Foreskin fibroblast (primary cell): ENCODE measurements at places on chromosomes 11 and 22.
A peak's percentile ranks its signal among the peaks of the same experiment; 100 is the strongest.

GRCh38 chr22:19974268-19974861 is 32.7 kb upstream of the TXNRD2 start:
- DNase-seq, result peak; percentile 52

DNA sequence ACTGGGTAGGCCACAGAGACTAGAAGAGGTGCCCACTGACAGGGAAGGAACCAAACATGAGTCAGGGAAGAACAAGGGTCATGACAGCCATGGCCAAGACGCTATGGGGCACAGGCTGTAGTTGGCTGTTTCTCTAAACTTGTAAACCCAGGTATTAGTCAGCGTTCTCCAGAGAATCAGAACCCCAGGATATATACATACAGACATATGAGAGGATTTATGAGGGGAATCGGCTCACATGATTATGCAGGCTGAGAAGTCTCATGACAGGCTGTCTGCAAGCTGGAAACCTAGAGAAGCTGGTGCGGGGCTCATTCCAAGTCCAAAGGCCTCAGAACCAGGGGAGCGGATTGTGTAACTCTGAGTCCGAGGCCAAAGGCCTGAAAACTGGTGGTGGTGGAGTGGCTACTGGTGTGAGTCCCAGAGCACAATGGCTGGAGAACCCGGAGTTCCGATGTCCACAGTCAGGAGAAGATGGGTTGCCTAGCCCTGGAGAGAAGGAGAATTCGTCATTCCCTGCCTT is 29.7 kb upstream of the CD81 start:
- DNase-seq, result no peak

GRCh38 chr11:94131718-94132115 is 3.1 kb downstream of the PANX1 start:
- DNase-seq, result peak; percentile 50

DNA sequence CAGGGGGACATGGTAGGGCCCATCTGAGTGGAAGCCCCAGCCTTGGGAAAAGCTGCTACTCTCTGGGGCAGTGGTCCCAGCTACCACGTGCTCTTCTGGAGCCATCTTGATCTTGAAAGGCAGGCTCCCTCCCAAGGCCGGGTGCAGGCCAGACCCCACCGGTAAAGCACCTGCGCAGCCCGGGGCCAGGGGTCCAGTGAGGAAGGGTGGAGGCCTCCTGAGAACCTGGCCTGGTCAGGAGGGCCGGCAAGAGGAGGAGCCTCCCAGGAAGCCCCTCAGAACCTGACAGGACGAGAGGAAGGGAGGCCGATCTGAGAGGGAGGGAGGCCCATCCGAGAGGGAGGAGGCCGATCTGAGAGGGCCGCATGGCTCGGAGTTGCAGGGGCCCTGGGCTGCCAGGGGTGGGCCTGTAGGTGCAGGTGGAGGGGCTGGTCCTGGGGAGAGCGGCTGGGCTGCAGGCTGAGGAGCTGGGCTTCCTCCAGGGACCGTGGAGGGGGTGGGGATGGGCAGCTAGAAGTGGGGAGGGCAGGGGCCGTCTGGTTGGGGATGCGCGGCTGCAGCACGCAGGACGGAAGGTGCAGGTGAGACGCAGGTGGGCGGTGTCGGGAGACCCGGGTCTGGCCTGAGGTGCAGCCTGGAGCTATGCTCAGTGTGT is 529 bp downstream of the GRAMD4 start:
- DNase-seq, result no peak

GRCh38 chr22:46478083-46478551 is 59.3 kb downstream of the CELSR1 start:
- no peak for DNase-seq

DNA sequence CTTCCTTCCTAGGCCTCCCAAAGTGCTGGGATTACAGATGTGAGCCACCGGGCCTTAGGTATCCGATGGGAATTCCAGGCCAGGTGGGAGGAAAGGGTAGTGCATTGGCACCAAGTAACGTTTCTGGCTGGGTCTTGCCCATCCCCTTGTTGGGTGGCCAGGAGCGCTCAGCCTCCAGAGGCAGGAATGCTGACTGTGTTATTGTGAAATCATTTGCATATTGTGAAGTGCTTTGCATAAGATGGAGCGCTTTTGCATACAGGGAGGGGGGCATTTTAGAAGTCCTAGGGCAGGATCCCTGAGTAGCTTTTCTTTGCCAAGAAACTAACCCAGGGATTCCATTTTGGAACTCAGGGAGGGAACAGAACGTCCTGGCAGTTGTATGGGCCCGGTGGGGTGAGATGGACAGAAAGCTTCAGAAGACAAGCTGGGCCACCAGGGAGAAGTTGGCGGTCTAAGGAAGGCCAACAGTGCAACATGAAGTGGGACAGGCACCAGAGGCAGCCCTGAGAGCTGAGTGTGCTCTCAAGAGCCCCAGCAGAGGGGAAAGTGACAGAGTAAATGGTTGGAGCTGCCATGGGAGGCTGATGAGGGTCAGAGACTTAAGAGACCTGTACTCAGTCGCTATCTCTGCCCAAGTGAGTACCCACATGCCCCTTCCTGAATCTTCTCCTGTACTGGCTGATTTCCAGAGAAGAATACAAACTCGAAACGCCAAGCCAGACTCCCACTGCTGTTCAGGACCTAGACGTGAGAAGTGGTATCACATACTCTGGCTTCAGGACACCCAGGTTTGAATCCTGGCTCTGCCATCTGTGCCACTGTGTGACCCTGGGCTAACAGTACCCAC is 1.3 kb upstream of the SLC39A13 start:
- DNase-seq, result no peak

- peak; percentile 60 for DNase-seq
Measured at GRCh38 chr22:31122532-31123291, at the start of gene INPP5J. Gene INPP5J (plus strand): TSS chr22:31122966. CDS start chr22:31123015, 49 bp downstream.

DNA sequence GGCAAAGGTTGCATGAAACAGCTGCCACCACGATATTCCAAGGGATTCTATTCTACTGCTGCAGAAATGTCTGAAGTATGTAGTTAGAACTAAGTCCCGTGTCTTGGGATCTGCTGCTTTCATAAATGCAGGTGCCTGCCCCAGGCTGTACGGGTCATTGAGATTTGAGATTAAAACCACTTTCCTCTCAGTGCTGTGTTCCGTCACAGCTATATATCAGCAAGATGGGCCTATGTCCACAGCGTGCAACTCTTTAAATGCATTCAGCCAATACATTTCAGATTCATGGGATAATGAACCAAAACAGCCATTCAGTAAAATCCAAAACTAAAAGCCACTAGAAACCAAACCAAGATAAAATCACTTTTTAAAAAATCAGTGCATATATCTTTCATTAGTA is 107.3 kb upstream of the LUZP2 start:
- DNase-seq, result no peak

DNA sequence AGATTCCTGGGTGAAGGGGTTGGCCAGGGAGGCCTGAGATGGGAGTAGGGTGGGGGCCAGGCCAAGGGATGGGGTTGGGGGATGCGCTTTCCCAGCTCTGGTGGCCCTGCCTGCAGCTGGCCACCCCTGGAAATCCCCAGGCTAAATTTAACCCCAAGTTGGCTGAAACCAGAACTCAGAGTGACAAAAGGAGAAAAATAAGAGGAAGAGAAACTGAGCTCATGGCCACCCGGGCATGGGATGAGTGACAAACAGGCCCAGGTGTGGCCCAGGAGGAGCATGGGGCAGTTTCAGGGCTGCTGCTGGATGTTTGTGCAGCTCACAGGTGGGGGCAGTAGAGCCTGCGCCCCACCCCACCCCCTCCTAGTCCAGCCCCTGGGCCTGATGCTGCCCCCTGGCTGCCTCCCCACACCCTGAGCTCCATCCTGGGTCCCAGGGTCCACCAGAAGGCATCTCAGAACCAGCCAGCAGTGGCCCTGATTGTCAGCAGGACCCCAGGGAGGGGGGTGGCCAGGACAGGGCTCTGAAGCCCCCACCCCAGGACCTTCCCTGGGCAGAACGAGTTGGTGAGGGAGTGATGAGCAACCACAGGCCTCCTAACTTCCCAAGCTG is 48.0 kb downstream of the IGLL5 start:
- DNase-seq, result no peak

DNA sequence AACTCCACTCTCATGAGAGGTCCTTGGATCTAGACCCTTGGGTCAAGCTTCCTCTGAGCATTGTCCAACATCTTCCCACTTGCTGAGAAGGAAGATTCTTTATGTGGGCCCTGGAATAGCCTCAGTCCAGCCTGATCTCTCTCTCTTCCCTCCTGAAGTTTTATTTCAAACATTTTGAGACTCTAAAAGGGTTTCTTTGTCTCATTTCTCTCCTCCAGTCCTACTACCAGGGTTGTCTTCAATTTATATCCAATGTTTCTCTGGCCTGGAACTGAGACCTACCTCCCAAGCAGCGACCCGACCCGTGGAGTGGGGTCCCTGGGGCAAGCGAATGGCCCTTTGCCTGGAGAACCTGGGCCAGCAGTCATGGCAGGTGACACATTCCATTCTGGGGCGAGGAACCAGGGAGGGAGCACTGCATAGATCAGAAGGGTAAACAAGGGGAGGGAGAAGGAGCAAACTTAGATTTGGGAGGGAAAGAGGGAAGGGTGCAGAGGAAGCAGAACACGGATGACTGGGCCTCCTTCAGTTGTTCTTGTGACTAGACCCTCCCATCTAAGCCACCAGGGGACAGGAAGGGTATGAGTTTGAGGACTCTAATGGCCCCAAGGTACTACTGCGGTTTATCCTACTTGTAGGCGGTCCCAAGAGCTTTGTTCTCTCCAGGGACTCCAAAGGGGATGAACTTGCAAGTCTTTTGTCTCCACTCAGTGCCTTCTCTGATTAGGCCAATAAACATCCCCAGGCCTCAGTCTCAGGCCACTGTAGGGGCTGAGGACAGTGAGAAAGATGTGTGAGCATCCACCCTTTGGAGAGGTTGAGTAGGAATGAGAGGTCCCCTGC is 14.2 kb upstream of the PRAME start:
- no peak for DNase-seq

GRCh38 chr11:131064373-131064991 is 148.2 kb upstream of the SNX19 start:
- DNase-seq, result peak; percentile 49

GRCh38 chr11:17496406-17496805 is 19.8 kb upstream of the ABCC8 start:
- peak; percentile 8 for DNase-seq

GRCh38 chr11:43950311-43950855 is 7.9 kb downstream of the C11orf96 start:
- DNase-seq, result no peak

DNA sequence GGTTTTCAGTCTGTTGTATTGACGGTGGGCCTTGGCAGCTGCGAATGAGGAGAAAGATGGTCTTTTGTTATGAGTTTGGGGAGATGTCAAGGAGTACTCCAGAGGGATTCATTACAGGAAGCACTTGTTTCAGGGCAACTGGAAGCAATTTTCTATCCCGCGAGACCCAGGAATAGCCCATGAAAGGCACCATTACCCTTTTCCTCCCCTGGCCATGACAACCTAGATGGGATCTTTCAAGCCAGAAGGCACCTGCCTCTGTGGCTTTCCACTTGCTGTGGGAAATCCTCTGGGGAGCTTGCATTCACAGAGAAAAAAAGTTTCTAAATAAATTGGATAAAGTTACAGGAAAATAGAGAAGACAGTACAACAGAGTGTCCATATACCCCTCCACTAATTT is 2.7 kb downstream of the ZNF215 start:
- DNase-seq, result no peak

DNA sequence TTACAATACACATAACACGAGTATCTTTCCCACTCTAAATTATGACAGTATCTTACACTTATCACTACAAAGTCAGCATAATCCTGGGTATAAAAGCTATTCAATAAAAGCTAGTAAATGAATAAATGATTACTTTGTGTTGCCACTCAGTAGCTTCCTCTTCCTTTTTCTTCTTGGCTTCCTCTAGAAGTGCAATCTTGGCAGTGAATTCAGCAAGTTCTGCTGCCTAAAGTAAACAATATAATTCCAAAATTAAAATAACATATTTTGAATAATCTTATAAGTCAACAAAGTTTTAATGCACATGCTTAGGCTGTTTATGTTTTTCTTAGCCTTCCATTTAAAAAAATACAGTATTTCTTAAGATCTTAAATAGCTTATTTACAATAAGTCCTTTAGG is 60.4 kb downstream of the RDX start:
- DNase-seq, result no peak
